ENCODE measurements at places on chromosomes 4 and X. TPM values are rescaled to one million over a fixed set of nuclear protein-coding genes. Genes with fewer than 3 reads are reported as not detected.

- DNase-seq: no peak
Observed at GRCh38 chr4:158609116-158609515, 62.6 kb downstream of the C4orf46 start.

GRCh38 chr4:3257556-3258482 lies 8.9 kb downstream of the MSANTD1 start:
- no peak for DNase-seq

DNA sequence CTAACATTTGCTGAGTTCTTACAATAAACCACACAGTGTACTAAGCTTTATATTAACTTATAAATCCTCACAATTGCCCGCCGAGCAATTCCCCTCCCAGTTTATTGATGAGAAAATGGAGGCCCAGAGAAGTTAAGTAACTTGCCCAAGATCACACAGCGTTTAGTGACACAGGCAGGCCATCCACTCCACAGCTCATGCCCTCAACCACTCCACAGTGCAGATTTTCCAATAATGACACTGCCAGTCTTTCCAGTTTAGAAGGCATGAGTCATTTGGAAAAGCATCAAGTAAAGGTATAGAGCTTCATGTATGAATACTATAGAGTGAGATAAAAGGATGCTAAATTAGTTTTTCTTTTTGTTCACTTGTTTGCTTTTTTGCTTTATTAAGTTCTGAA lies 208.5 kb downstream of the CAMK2D start:
- no peak for DNase-seq

GRCh38 chr4:90419124-90419711 lies 292.0 kb downstream of the CCSER1 start:
- peak; percentile 56 for DNase-seq

- DNase-seq: no peak
Observed at GRCh38 chr4:15913631-15913970, 24.9 kb downstream of the FGFBP1 start.

DNA sequence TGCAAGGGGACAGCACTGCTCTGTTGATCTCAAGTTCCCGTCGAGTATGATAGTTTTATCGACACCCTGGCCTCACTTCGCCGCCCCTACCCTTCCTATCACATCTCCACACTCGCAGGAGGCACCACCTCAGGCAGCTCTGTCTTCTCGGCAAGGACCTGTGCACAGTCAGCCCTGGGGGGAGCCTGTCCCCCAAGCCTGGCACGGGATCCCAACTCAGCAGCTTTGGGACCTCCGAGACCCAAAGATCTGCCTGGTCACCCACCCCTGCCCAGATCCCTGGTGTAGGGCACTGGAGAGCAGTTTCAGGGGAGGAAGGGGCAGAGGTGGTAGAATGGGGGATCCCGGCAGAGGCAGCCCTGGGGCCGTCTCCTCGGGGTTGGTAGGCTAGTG lies 18.0 kb upstream of the UBA1 start:
- DNase-seq: no peak

DNA sequence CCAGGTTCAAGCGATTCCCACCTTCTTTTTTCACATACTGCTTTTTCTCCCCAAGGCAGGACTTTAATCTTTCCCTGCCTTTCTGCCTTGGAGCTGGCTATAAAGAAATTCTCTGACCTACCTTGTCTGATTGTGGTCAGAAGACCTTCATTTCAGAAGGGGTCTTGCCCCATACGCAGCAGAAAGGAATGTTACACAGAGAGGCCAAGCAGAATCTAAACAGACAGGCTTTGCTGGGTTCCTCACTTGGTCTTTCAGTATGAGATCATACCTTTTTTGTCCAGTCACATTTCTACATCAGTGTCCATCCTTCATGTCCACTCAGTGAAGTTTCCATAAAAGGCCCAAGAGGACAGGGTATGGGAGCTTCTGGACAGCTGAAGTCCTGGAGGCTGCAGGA lies 108.3 kb upstream of the RBPJ start:
- DNase-seq: no peak

APLN gene
- total RNA-seq: 6.9 TPM

DNA sequence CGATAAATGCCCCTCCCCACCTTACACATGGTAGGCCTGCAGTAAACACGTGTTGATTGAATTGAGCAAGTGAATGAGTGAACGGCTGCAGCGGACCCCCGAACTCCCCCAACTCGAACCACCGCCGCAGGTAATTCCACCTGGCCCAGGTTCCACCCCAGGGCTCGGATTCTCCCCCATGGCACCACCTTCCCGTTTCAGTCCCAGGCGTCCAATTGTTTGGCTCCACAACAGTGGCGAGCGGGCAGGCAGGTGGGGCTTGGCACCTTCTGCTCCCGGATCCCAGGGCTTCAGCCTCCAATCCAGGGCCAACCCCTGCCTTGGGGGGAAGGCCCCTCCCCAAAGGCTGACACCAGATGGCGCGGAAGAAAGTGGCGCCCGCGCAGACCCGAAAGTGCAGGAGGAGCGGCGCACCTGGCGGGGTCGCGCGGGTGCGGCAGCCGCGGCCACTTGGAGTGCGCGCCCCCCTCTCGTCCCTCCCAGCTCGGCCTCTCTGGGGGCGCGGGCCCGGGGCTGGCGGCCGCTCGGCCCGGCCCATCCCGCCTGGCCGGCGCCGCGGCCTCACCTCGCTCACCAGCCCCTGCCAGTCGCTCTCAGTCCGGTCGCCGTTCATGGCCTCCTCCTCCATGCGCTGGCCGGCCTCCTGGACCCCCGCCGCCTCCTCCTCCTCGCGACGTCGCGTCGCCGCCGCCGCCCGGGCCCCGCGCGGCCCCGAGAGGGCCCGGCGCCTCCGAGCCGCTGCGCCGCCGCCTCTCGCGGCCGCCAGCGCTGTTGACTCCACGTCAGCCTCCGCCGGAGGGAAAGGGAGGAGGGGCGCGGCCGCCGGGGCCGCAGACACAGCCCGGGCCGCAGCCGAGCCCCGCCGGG lies at the start of gene CCDC149:
TSS of gene CCDC149 (minus strand) at position 791 of the 867 bp plus-strand sequence. CDS start at position 613, 178 bp downstream.
- peak; percentile 75 for DNase-seq

GRCh38 chr4:13920111-13920875 lies 292.8 kb upstream of the BOD1L1 start:
- no peak for DNase-seq

GRCh38 chr4:114472269-114473032 lies 126.2 kb upstream of the UGT8 start:
- DNase-seq: no peak

FRMPD3 gene
- total RNA-seq: 0.41 TPM

DNA sequence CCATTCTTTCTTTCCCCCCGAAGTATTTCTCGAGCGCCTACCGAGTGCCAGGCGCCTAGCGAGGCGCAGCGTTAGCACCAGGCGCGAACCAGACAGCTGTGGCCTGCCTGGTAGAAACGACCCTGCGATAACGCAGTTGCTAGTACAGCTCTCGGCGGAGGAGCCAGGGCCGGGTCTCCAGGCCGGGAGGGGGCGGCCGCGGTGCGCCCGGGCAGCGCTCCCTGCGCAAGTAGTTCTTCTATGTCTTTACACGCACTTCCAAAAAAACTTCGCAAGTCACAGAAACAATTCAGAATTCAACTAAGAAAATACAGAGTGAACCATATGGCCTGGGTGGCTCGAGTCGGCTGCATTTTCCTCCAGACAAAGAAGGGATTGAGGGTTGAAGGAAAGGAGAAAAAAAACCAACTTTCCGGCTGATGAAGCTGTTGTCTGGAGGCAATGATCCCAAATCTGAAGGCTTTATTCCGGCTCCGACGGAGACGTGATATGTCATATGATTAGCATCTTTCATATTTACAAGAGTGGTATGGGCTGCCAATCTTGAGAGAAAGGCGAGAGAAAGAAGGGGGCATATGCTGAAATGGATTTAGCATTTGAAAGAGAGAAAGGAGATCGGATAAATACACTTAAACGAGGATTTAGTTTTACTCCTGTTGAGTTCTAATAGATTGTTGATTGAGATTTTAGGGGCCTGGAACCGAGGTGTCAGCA lies 7.2 kb upstream of the NEUROG2 start:
- DNase-seq: peak; percentile 73

GRCh38 chr4:25531272-25531671 lies 124.4 kb upstream of the SLC34A2 start:
- DNase-seq: no peak

Measured in tongue (tissue), 3 donors.